ENCODE measurements at places on chromosomes 7 and 10.

- DNase-seq: no peak
Observed at GRCh38 chr7:44098092-44099068, 5.8 kb upstream of the AEBP1 start.

DNA sequence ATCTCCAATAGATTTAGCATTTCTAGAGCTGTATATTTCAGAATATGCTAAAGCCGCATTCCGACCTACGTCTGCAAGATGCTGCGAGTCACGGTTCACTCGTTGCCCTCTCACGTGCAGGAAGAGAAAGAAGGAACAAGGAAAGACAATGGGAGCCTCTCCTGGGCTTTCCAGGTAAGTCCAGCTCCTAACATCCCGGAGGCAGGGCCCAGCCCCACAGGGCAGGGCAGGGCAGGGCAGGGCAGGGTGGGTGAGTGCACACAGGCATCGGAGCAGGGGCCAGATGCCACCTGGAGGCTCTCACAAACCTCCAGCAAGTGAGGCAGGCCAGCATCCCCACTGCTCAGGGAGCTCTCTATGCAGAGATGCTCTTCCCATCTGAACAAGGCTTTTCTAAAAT, 50.8 kb downstream of the VOPP1 start:
- DNase-seq: no peak

DNA sequence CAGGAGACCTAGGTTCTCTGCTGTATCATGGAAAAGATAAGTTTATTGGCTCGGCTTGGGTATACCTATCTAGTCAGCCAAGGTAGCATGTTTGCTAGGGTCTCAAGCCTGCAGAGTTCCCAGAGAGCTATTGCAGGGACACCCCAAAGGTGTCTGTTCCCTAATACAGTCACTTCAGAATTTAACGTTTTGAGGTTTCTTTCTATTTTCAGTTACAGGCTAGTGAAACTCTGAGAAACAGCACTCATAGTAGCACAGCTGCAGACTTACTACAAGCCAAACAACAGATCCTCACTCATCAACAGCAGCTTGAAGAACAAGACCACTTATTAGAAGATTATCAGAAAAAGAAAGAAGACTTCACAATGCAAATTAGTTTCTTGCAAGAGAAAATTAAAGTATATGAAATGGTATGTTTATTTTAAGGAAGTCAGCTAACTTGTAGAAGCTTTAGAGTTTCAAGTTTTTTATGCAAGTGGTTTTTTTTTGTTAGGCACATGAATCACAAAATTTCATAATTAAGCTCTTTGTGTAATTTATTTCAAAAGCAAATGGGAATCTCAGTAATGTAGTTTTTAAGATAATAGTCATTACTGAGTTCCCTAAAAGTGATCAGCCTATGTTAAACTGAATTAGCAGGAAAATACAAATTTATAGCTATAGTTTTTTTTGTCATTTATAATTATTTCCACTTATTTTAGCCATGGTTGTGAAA, 54.9 kb downstream of the AKAP9 start:
- no peak for DNase-seq

DNA sequence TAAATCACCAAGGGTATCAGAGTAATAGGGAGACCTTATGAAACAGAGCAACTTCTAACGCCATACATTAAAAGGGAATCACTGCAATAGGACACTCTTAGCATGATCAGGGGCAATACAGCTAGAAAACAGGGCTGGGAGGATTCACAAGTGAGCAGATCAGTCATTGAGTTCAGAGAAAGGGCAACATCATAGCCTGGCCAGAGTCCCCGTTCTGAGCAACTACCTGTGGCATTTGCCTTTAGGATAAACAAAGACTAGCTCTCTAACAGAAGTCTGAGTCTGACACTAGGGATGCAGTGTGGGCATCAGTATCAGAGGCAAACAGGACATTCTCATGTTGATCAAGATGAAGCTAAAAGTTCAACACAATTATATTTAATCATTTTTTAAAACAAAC, 297.9 kb downstream of the DGKB start:
- no peak for DNase-seq

- DNase-seq: no peak
Observed at GRCh38 chr10:55627501-55628051, 733.5 kb downstream of the ZWINT start.

GRCh38 chr7:81181066-81181465, 262.2 kb upstream of the SEMA3C start:
- DNase-seq: no peak

- no peak for DNase-seq
Observed at GRCh38 chr10:94677691-94678090, 5.8 kb upstream of the CYP2C18 start.

DNA sequence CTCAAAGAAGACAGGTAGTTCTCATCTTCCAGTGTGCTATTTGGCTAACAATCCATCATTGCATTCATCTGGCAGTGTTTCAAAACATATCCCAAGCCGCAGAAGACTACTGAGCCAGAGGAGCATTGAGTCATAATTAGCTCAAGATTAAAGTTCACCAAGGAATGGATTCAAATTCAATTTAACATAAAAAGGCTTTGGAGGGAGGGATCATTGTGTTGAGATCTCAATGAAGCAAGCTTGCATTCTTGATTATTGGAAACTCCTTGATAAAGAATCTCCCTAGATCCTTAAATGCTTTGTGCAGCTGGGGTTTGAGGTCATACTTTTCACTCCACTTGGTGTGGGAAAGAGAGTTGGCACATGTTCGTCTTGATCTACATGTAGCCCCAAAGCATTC, 142.8 kb upstream of the SEMA3A start:
- no peak for DNase-seq

DNA sequence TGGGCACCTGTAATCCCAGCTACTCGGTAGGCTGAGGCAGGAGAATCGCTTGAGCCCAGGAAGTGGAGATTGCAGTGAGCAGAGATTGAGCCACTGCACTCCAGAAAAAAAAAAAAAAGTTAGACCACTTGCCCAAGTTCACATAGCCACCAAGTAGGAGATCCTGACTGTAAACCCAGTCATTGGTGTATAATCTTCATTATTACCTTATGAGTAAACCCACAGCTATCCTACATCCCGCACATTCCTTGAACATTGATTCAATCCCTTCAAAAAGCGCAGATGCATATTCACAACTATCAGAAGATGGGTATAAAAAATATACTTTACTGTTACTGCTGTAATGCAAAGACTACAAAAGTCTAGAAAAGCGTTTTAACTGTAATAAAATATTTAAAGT, 512.9 kb downstream of the SUGCT start:
- no peak for DNase-seq

DNA sequence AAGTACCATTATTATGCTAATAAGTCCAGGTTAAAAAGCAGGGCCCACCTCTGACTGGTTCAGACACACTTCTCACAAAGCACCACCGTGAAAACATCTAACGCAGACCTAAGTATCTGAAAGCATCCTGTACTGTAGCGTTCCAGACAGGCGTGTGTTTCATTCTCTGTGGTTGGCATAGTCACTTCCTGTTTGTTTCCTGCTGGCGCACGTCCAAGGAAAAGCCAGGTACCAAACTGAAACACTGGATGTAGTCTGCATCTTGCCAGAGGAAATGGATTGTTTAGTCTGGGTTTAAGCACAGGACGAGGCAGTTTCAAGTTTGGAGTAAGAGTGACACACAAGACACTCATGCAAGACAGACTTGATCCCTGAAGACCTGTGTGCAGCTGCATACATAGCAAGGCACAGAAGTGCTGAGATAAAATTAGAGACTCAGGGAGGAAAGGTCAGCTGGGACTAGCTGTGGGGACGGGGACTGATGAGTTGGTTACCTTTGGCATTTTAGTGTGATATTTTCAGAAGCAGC, 23.3 kb downstream of the BPGM start:
- DNase-seq: peak; percentile 74

- DNase-seq: no peak
Observed at GRCh38 chr7:116629051-116629463, 42.9 kb upstream of the MET start.

GRCh38 chr7:85239109-85239508, 52.3 kb upstream of the SEMA3D start:
- DNase-seq: no peak

- peak; percentile 55 for DNase-seq
Observed at GRCh38 chr10:77004917-77005564, 632.6 kb downstream of the KCNMA1 start.

DNA sequence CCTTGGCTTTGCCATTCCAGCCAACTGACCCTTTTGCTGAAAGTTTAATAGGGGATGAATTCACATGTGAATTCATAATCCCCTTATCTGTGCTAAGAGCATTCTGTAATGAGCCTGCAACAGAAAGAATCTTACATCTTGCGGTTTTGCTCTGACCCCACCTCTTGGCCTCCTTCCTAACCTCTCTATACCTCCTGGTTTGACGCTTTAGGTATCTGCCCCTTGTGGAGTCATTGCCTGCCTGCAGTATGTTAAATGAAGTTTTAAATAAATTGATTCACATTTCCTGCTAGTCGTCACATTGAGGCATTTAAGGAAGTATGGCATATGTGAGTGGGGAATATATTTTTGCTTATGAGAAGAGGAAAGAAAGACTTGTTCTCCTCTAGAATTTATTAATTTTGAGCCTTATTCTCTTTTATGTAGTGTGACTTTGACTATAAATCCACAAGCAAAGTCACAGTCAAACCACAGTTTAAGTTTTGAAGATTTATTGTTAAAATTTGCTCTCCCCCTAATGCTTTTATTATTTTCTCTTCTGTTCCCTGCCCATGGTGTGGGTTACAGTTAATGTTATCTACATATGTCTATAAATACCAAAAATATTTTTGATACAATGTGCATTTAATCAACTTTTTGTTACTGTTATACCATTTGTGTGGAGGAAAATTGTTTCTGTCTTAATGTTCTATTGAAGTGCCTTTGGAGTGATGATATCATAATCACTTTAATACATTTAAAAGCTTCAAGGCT, 60.9 kb downstream of the LRMDA start:
- no peak for DNase-seq

DNA sequence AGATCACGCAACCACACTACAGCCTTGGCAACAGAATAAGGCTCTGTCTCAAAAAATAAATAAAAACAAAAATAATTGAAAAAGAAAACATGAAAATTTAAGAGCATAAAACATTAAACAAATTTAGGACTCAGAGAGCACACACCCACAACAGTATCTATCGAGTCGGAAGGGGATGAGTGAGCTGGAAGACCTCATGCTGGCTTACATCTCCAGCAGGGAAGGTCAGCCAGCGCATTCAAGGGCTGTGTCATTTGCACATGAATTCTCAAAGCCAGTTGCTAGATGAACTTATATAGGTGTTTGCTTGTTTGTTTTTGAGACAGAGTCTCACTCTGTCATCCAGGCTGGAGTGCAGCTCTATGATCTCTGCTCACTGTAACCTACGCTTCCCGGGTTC, 50.3 kb downstream of the SRRM3 start:
- DNase-seq: no peak

- no peak for DNase-seq
Observed at GRCh38 chr10:62162261-62162981, 106.2 kb downstream of the RTKN2 start.

GRCh38 chr10:60707841-60708240, 70.4 kb upstream of the CDK1 start:
- no peak for DNase-seq

- no peak for DNase-seq
Observed at GRCh38 chr7:512146-512510, 7.5 kb downstream of the PDGFA start.

GRCh38 chr10:47403446-47404318, 19.6 kb upstream of the ZNF488 start:
- DNase-seq: no peak

DNA sequence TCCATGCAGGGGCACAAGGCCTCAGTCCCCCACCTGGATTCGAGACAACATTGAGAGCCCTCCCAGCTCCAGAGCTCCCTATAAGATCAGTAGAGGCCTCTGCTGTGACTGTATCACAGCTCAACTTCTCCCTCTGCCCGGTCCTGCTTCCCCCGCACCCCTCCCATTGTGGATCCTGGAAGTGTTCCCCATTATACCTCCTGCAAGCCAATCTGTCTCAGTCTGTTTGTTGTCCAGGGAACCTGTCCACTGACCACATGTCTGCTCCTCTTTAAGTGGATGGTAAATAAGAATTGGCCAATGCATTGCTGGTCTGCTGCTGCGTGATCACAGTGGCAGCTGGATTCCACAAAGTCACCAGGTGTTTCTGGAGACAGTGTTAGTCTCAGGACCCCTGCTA, 259.7 kb upstream of the HABP2 start:
- DNase-seq: no peak

DNA sequence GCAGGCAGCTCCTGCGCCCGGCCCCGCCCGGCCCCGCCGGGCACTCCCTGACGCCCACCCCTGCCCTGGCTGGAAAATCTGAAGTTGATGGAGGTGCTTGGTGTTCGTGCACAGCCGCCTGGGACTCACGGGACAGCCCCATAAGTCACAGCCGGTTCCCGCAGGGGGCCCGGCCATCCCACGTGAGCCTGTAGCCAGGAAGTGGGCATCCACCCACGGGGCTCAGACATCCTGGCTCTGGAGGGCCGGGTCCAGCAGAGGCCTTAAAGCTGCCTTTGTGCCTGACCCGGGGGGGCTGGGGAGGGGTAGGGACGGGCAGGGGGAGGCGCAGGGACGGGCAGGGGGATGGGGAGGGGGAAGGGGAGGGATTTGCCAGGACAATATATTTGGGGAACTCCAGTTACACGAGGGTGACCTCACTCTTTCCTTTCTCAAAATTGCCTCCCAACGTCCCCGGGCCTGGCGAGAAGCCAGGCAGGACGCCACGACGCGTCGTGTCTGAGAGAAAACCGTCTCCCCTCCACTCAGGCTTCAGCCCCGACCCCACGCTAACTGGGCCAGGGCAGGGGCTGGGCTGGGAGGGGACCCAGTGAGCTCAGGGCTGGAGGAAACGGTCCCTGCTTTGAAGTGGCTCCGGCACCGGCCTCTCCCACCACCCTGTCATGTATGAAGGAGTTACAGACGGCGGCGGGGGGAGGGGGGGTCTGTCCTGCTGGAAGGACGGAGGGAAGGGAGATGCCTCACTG, 82.1 kb upstream of the PDGFA start:
- no peak for DNase-seq

- DNase-seq: peak; percentile 27
Observed at GRCh38 chr7:45000093-45001032, at the start of gene CCM2. Gene CCM2 (plus strand): TSS chr7:45000201. CDS start chr7:45000334, 133 bp downstream.

DNA sequence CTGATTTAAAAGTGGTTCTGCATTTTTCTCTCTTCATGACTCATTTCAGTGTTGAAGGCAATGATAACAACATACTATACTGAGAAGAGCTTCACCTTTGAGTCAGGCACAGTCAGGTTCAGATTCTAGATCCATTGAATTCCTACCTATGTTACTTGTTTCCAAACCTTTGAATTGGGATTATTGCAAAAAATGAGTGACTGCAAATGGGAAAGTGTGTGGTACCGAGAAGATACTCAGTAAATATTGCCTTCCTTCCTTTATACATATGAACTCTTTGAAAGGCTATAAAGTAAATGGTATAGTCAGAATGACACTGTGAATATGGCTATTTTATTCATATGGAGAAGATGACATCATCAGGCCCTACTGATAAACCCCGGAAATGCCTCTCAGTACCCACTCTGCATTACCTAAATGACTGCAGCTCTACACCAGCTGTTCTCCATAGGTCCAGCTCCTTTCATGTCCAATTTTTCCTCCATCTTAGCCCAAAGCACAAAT, 66.7 kb upstream of the FGL2 start:
- no peak for DNase-seq
